ENCODE measurements at places on chromosomes 1 and 21.

DNA sequence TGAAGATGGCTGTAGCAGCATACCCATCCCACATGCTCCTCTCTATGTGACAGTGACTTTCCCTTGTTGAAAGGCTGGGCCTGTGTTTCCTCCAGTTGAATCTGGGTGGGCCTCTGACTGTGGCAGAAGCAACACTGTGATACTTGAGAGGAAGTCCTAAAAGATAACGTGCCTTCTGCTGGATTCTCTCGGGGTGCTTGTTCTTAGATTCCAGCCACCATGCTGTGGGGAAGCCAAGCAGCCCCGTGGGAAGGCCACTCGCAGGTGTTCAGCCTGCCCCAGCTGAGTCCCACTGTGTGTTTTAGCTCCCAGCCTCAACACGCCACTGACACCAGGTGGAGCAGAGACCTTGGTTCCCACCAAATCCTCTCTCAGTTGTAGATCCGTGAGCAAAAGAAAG, 31.5 kb downstream of the TRAPPC10 start:
- no peak for DNase-seq

DNA sequence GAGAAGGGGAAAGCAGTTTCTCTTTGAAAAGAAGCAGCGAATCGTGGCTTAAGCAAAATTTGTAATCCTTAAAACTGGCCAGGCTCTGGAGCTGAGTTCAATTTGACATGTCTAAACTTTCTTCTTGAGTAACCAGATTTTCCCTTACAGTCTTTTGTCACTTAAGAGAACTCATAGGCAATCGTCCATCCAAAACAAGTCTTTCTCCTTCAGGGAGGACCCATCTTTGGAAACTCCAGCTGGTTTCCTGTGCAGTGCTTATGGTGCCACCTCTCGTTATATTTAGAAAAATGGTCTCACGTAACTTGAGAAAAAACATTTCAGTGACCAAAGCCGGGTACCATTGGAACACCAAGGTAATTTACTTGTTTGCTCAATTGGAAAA, 1.8 kb upstream of the PTTG1IP start:
- DNase-seq: peak; percentile 49

- DNase-seq: no peak
Measured at GRCh38 chr1:37633938-37634243, 801 bp downstream of the RSPO1 start.

GRCh38 chr1:45409276-45409675, 69.0 kb upstream of the MUTYH start:
- no peak for DNase-seq

- DNase-seq: no peak
Measured at GRCh38 chr1:9668080-9668479, 16.5 kb downstream of the PIK3CD start.

GRCh38 chr1:65151641-65152040, 3.6 kb downstream of the AK4 start:
- no peak for DNase-seq
